Dermis microvascular lymphatic vessel endothelial cell (primary cell): ENCODE measurements at places on chromosomes 3 and 15. TPM values are rescaled to one million over a fixed set of nuclear protein-coding genes. Genes with fewer than 3 reads are reported as not detected.

DNA sequence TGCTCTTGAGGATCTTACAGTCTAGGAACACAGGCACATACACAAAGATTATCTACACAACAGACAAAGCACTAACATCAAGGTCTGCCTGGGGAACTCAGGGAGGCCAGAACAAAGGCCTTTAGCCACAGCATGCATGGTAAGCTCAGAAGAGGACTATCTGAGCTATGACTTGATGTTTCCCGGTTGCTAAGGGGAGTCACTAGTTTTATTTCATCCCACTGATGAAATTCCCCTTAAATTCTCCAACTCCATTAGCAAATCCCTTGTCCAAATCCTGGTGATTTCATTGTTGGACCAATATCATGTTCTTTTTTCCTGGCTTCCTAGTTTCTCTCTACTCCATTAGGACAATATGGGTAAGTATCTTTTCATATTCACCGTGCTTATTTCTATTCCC lies 23.3 kb downstream of the FBN1 start:
- DNase-seq: no peak

The ITIH1 gene
- total RNA-seq: not detected in 2 replicates

DNA sequence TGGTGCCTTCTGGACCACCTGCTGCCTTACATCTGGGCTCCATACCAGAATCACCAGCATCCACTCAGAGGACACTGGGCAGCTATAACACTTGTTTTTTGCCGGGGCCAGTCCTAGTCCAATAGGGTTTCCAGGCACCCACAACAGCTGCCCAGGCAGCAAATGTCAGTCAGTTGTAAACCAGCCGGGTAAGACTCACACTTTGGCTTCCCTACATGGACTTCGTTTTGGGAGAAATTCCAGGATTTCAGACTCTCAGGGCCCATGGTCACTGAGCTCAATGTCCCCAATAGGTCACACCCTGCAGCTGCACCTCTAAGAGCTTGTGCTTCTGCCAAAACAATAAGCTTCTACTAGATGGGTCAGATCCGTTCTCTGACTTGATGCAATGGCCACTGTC lies 83.8 kb downstream of the FAM174B start:
- DNase-seq: no peak

The CDCP1 gene
- 0.13 and 0.39 TPM in 2 replicates for total RNA-seq
